Mesothelial cell of epicardium (in vitro differentiated cells): ENCODE measurements at places on chromosomes 7 and 10.

DNA sequence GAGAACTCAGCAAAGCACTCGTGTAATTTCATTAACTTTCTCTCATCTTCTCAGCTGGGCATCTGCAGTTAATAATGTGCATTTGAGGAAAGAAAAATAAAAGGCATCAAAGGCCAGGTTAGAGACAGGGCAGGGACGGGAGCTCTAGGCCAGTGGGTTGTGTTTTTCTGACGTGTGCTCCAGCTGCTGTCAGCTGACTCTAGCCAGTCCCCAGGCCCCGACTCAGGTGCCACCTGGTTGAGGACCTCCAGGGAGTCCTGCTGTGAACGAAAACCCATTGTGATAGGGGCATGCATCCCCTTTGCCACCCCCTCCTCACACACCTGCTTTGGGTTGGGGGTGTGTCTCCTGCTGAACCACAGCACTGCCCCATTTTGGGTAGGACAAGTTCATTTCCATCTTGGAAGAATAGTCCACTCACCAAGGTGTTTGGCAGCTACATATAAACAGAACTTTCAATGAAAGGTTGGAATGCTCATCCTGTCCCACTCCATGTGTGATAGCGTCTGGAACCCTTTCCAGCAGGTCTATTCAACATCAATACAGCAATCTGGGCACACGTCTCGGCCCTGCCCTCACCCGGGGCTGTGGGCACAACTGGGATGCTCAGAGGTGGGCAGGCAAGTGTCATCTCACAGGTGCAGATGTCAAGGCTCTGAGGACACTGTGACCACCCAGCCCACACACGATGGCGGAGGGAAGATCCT is 146.1 kb upstream of the FAM20C start:
- no peak overlapping the region for H3K4me3 ChIP-seq
- H3K27me3 ChIP-seq: peaks cover 66% of the 10 kb centered on the region
- DNase-seq: peak; percentile 27
- H3K27ac ChIP-seq: no peak overlapping the region

GRCh38 chr7:45203936-45204445 is 46.4 kb downstream of the RAMP3 start:
- no peaks in the 10 kb centered on the region for H3K36me3 ChIP-seq
- H3K4me3 ChIP-seq: no peak overlapping the region
- no peak overlapping the region for H3K27ac ChIP-seq

- H3K27me3 ChIP-seq: peaks cover 4% of the 10 kb centered on the region
- peaks cover 4% of the 10 kb centered on the region for H3K36me3 ChIP-seq
- H3K4me1 ChIP-seq: peaks cover 3% of the 10 kb centered on the region
- H3K27ac ChIP-seq: no peak overlapping the region
Measured at GRCh38 chr7:150818971-150819370, 18.4 kb downstream of the TMEM176A start.

DNA sequence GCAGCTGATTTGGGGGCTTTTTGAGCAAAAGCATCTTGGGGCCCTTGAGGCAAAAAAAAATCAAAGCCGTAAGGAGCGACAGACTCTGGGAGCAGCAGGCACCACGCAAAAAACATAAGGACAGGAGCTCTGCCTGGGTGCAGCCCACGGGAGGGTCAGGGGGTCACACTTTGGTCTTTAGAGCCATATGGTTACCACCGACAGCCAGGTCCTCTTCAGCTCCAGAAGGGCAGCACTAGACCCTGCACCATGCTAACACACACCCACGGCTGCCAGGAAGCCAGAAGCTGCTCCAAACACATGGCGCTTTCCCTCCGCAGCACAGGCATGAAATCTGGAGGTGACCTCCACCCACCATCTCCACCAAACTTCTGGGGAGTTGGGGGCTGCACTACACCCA is 47.1 kb downstream of the RSU1 start:
- no peak overlapping the region for H3K27ac ChIP-seq
- no peak for DNase-seq
- H3K27me3 ChIP-seq: no peaks in the 10 kb centered on the region
- no peaks in the 10 kb centered on the region for H3K36me3 ChIP-seq
- no peak overlapping the region for H3K4me3 ChIP-seq

DNA sequence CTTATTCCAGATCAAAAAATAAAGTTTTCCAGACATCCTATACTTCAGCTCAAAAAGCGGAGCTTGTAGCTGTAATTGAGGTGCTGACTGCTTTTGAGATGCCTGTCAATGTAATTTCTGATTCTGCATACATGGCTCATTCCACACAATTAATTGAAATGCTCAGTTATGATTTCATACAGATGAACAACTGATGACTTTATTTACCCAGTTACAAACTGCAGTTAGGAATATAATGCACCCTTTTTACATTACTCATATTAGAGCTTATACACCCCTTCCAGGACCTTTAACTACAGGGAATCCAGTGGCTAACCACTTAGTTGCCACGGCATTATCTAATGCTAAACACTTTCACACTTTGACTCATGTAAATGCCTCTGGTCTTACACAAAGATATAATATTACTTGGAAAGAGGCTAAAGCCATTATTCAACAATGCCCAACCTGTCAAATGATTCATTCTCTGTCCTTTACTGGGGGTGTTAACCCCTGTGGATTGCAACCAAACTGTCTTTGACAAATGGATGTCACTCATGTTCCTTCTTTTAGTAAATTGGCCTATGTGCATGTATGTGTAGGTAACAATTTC is 147.3 kb downstream of the ZNF33B start:
- H3K36me3 ChIP-seq: no peaks in the 10 kb centered on the region
- H3K4me1 ChIP-seq: no peaks in the 10 kb centered on the region
- H3K4me3 ChIP-seq: no peak overlapping the region
- H3K27me3 ChIP-seq: no peaks in the 10 kb centered on the region
- DNase-seq: no peak
- no peak overlapping the region for H3K27ac ChIP-seq
